GM19239 (cell line): ENCODE measurements at places on chromosomes 6 and 20.

GRCh38 chr20:32680544-32681174 is 6.9 kb upstream of the C20orf203 start:
- no peak for DNase-seq

DNA sequence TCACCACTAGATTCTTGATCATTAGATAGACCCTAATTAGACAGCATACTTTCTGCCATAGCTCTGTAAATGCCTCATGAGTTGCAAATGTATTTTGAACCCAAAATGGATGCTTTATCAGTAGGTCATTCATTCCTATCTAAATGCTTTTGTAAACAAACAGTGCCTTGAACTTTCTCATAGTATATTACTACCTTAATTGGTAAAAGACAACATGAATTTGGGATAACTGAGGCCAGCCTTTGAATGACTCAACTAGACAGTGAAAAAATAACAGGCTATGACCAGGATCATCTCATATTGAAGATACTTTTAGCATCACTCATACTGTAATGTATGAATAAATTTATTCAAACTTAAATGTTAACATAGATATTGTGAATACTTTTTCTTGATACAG is 37.0 kb upstream of the PRL start:
- no peak for DNase-seq

DNA sequence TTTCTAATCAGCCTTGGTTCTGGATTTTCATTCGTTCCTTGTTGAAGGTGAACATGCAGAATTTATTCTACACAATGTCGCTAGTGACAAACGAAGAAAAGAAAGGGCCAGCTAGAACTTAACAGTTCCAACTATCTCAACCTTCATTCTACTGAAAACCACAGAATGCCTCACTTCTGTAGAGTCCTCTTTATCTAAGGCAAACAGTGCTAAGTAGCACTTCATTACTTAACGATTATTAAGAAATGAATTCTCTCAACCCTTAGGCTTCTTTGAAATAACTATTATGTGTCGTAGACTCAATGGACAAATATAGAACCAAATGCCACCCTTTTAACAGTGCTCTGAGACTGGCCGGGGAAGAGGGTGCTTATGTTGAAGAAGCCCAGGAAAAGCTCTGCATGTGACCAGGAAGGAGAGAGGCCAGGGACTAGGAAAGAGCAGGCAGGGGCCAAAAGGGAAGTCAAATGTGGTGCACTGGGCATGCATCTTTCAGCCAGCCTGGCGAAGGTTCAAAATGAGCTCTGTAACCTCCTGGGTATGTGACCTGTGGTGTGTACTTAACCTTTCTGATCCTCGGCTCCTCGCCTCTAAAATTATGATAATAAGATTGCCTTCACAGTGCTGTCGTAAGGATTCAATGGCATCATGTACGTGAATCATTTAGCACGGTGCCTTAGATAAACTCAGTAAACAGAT is 55.4 kb upstream of the BMP2 start:
- DNase-seq: no peak

GRCh38 chr20:478010-478948 is 15.9 kb upstream of the TBC1D20 start:
- DNase-seq: no peak

- DNase-seq: no peak
Measured at GRCh38 chr6:23316131-23316530, 746.8 kb downstream of the HDGFL1 start.

DNA sequence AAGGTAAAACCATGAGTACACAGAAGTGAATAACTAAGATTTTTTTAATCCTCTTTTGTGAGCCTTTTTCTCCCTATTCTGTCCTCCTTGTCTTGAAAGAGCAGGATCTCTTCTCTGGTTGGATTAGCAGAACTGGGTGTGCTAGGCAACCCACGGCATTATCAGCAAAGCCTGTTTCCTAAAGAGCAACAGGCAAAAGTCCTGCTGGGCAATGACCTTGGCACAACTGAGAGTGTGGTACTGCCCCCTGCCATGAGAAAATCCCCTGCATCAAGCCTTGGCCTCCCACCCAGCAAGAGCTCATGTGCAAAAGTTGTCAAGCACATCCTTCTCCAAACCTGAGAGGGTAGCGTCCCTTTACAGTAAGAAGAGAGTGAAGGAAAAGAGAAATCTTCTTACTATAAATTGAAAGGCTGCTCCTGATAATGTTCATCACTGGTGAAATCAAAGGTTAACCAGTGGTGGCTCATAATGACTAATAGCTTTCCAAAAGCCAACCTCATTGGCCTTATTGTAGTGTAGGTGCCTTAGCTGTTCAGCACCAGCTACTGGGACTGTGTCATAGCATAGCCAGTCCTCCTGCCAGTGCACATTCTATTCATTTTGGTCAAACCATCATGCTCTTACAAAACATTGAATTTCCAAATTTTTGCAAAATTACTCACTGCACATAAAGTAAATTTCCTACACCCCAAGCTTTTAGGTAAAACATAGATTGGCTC is 17.1 kb downstream of the KIF6 start:
- DNase-seq: no peak

DNA sequence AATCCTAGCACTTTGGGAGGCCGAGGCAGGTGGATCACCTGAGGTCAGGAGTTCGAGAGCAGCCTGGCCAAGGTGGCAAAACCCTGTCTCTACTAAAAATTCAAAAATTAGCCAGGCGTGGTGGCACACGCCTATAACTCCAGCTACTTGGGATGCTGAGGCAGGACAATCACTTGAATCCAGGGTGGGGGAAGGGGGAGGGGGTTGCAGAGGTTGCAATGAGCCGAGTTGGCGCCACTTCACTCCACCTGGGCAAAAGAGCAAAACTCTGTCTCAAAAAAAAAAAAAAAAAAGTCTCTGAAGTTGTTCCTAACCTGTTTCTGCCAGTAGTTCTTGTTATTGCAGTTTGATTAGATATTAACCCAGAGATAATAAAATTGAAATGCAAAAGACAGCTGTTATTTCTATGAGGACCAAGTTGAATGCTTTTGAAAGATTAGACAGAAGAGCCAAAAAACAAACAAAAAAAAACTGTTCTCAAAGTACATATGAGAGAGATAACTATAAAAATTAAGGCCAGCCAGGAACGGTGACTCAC is 22.6 kb downstream of the PIGU start:
- DNase-seq: no peak
